ENCODE measurements at places on chromosomes 2 and 18. TPM values are rescaled to one million over a fixed set of nuclear protein-coding genes. Genes with fewer than 3 reads are reported as not detected.

CHRNG gene
- not detected for total RNA-seq

IL18RAP gene
- total RNA-seq = 15.0 TPM

SERPINB10 gene
- not detected for total RNA-seq

RIT2 gene
- total RNA-seq = not detected

GRCh38 chr2:168568476-168569267 lies 112.6 kb downstream of the CERS6 start:
- no peak overlapping the region for H3K4me3 ChIP-seq
- no peaks in the 10 kb centered on the region for H3K27me3 ChIP-seq
- no peak overlapping the region for H3K27ac ChIP-seq
- H3K36me3 ChIP-seq = peaks cover 10% of the 10 kb centered on the region
- DNase-seq = no peak
- H3K4me1 ChIP-seq = peaks cover 15% of the 10 kb centered on the region

GRCh38 chr2:98514879-98515249 lies 70.2 kb downstream of the INPP4A start:
- peak overlapping the region; percentile 60 for H3K27ac ChIP-seq
- H3K27me3 ChIP-seq = no peaks in the 10 kb centered on the region
- H3K4me3 ChIP-seq = no peak overlapping the region
- H3K36me3 ChIP-seq = peaks cover 3% of the 10 kb centered on the region
- DNase-seq = no peak

GRCh38 chr2:15920696-15921095 lies 19.7 kb upstream of the MYCN start:
- H3K27ac ChIP-seq = no peak overlapping the region
- H3K27me3 ChIP-seq = no peaks in the 10 kb centered on the region
- no peak for DNase-seq
- H3K4me3 ChIP-seq = no peak overlapping the region
- H3K36me3 ChIP-seq = no peaks in the 10 kb centered on the region
- no peaks in the 10 kb centered on the region for H3K4me1 ChIP-seq
